ENCODE measurements at places on chromosomes 6 and 20. TPM values are rescaled to one million over a fixed set of nuclear protein-coding genes. Genes with fewer than 3 reads are reported as not detected.
A peak's percentile ranks its signal among the peaks of the same experiment; 100 is the strongest.

The SYNJ2 gene
- total RNA-seq = 20.9 TPM

The CALHM4 gene
- total RNA-seq = not detected

The RIPOR3 gene
- 24.1 TPM for total RNA-seq

The TINAG gene
- total RNA-seq = not detected

The GPLD1 gene
- 6.2 TPM for total RNA-seq

The HLA-DPA1 gene
- 20.2 TPM for total RNA-seq

GRCh38 chr6:91341473-91341872 lies 754.6 kb upstream of the MAP3K7 start:
- no peak overlapping the region for H3K27ac ChIP-seq
- H3K36me3 ChIP-seq = no peaks in the 10 kb centered on the region
- no peak for ATAC-seq
- H3K27me3 ChIP-seq = no peaks in the 10 kb centered on the region

GRCh38 chr20:20079102-20079784 lies 26.9 kb downstream of the CFAP61 start:
- H3K4me1 ChIP-seq = no peaks in the 10 kb centered on the region
- H3K27me3 ChIP-seq = peaks cover 56% of the 10 kb centered on the region
- H3K36me3 ChIP-seq = no peaks in the 10 kb centered on the region
- ATAC-seq = no peak
- H3K27ac ChIP-seq = no peak overlapping the region

DNA sequence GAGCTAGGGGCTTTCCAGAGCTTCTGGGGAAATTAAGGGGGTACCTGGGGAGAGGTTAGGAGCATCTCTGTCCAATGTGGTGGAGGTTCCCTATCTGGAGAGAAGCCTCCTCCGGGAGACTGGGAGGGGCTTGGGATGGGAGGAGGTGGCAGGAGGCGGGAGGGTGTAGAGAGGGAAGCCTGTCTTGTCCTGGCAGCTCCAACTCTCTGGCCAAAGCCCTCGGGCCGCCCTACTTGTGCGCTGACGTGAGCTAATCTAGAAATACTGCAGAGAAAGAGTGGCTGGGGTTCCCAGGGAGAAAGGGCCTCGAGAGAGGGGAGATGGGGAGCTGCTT lies 1.6 kb upstream of the SLC32A1 start:
- ATAC-seq = no peak
- H3K36me3 ChIP-seq = no peaks in the 10 kb centered on the region
- peaks cover 4% of the 10 kb centered on the region for H3K4me1 ChIP-seq
- peaks cover 100% of the 10 kb centered on the region for H3K27me3 ChIP-seq
- no peak overlapping the region for H3K4me3 ChIP-seq

- no peak for ATAC-seq
- no peaks in the 10 kb centered on the region for H3K27me3 ChIP-seq
- no peak overlapping the region for H3K27ac ChIP-seq
- no peaks in the 10 kb centered on the region for H3K36me3 ChIP-seq
- H3K4me1 ChIP-seq = peaks cover 29% of the 10 kb centered on the region
Observed at GRCh38 chr6:52526634-52527033, 50.2 kb downstream of the TRAM2 start.

GRCh38 chr6:101806241-101806640 lies 412.7 kb downstream of the GRIK2 start:
- no peak for ATAC-seq
- no peak overlapping the region for H3K4me3 ChIP-seq
- H3K4me1 ChIP-seq = no peaks in the 10 kb centered on the region

- no peaks in the 10 kb centered on the region for H3K27me3 ChIP-seq
- no peaks in the 10 kb centered on the region for H3K36me3 ChIP-seq
- H3K27ac ChIP-seq = no peak overlapping the region
- ATAC-seq = no peak
- no peaks in the 10 kb centered on the region for H3K4me1 ChIP-seq
Observed at GRCh38 chr6:110708295-110708950, 106.8 kb downstream of the CDK19 start.

DNA sequence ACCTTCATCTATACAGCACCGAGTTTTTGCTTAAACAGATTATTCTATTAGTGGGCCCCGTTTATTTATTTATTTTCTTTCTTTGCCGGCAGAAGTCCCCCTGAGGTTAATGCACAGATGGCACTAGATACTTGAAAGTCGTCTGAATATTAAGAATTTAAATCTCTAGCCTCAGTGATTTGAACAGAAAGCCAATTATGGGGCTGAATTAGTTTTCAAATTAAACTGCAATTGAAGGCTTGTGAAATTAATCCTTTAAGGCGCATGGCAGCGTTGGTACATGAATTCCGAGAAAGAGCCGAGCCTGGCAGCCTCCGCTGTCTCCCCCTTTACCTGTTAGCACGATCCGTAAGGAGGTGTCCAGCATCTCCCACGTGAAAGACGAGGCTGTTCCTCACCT lies 202.8 kb downstream of the TAF4 start:
- no peaks in the 10 kb centered on the region for H3K4me1 ChIP-seq
- H3K27ac ChIP-seq = no peak overlapping the region
- H3K4me3 ChIP-seq = no peak overlapping the region
- H3K27me3 ChIP-seq = peaks cover 39% of the 10 kb centered on the region

DNA sequence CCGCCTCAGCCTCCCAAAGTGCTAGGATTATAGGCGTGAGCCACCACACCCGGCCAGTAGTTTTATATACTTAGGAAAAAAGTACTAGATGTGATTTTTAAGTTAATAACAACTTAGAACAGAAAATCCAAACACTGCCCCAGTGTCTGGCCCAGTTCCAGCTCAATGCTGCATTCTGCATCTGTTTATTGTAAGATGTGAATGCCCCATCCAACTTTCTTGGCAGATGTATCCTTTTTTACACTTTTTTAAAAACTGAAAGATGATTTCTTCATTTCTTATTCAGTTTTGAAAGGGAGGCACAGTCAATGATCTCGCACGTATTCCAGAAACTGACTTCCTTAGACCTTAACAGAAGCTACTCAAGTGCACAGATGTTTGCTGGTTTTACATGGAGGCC lies 85.6 kb upstream of the SRSF6 start:
- H3K27me3 ChIP-seq = no peaks in the 10 kb centered on the region
- no peak overlapping the region for H3K27ac ChIP-seq
- no peaks in the 10 kb centered on the region for H3K4me1 ChIP-seq
- H3K4me3 ChIP-seq = no peak overlapping the region

GRCh38 chr20:52736507-52736906 lies 235.7 kb upstream of the TSHZ2 start:
- H3K4me3 ChIP-seq = no peak overlapping the region
- no peaks in the 10 kb centered on the region for H3K36me3 ChIP-seq
- ATAC-seq = no peak
- H3K27ac ChIP-seq = no peak overlapping the region
- H3K27me3 ChIP-seq = no peaks in the 10 kb centered on the region
- H3K4me1 ChIP-seq = no peaks in the 10 kb centered on the region

GRCh38 chr6:165514621-165515020 lies 148.4 kb downstream of the PDE10A start:
- no peak overlapping the region for H3K27ac ChIP-seq
- no peaks in the 10 kb centered on the region for H3K4me1 ChIP-seq
- no peaks in the 10 kb centered on the region for H3K36me3 ChIP-seq
- no peaks in the 10 kb centered on the region for H3K27me3 ChIP-seq
- no peak for ATAC-seq

- H3K4me3 ChIP-seq = no peak overlapping the region
- no peaks in the 10 kb centered on the region for H3K27me3 ChIP-seq
- no peaks in the 10 kb centered on the region for H3K4me1 ChIP-seq
- H3K27ac ChIP-seq = no peak overlapping the region
- H3K36me3 ChIP-seq = no peaks in the 10 kb centered on the region
Observed at GRCh38 chr6:21908161-21908848, 314.8 kb downstream of the SOX4 start.

- no peaks in the 10 kb centered on the region for H3K27me3 ChIP-seq
- no peak for ATAC-seq
- H3K4me1 ChIP-seq = no peaks in the 10 kb centered on the region
- no peak overlapping the region for H3K4me3 ChIP-seq
Observed at GRCh38 chr6:73537677-73538076, 16.8 kb upstream of the EEF1A1 start.

DNA sequence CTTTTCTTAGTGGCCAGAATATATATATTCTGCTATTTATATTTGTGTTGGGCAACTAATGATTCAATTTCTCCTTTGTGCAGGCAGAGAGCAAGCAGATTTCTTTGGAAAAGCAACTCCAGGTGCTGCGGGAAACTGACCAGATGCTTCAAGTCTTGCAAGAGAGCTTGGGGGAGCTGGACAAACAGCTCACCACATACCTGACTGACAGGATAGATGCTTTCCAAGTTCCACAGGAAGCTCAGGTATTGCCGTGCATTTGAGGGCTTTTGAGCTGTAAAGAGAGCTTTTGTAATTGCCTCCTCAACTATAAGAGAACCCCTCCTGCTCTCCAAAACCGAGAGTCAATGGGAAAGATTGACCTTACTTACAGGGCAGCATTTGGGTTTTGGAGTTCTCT lies 203.5 kb downstream of the UTRN start:
- peaks cover 90% of the 10 kb centered on the region for H3K36me3 ChIP-seq
- no peak overlapping the region for H3K27ac ChIP-seq
- ATAC-seq = no peak
- no peak overlapping the region for H3K4me3 ChIP-seq
- no peaks in the 10 kb centered on the region for H3K27me3 ChIP-seq

DNA sequence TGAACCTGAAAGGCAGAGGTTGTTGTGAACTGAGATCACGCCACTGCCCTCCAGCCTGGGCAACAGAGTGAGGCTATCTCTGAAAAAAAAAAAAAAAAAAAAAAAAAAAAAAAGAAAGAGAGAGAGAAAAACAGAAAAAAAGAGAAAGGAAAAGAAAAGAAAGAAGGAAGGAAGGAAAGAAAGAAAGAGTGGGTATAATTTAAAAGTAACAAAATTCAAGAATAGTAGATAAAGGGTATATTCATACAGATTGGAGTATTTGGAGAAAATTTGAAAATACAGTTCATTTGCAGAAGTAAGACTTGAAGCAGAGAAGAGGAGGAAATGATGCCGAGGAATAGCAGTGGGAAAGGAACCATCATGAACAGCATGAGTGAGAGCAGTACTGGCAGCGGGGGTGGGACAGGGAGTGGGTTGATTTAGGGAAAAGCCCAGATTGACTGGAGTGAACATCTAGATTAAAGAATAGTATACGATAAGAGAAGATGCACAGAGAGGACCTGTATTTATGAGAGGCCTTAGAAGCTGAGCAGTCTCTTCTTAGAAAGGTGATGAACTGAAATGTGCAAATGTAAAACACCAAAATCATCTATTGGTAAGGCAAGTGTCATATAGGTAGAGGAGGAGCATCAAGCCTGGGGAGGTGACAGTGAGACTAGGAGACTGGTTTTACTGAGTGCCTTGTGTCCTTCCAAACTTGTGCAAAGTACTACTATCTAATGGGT lies 17.8 kb upstream of the HLA-DRB1 start:
- no peaks in the 10 kb centered on the region for H3K4me1 ChIP-seq
- no peak for ATAC-seq
- no peak overlapping the region for H3K27ac ChIP-seq
- H3K36me3 ChIP-seq = no peaks in the 10 kb centered on the region

DNA sequence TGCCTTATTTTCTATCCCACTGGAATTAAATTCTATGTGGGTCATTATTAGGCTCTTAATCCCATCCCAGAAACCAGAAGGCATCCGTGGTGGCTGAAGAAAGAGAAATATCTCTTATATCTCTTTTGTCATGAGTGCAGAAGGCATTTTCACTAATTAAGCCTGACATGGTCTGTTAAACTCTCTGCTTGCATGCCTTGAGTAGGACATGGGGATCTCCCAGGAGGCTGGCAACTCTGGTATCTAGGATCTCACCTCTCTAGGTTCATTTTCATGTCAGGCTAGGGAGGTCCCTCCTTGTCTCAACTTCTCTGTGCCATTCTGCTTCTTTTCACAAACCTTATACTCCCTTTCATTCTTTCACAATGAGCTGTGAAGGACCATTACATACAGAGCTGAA lies 25.3 kb upstream of the GPR63 start:
- no peak overlapping the region for H3K27ac ChIP-seq
- no peaks in the 10 kb centered on the region for H3K36me3 ChIP-seq
- no peaks in the 10 kb centered on the region for H3K4me1 ChIP-seq
- H3K27me3 ChIP-seq = peaks cover 5% of the 10 kb centered on the region
- no peak for ATAC-seq

DNA sequence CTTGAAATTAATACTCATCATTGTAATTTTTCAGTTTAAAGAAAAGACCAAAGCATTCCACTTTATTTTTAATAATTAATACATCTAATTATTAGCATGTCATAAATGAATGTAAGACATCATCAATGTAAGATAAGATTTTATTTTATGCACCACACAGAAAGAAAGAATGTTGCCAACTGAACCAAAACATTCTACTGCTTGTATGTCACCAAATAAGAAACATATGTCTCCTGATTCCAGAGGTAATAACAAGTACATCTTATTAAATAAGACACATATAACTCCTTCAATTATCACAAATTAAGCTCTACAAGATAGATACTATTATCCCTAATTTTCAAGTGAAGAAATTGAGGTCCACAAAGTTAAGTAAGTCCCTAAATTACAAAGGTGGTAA lies 189.5 kb downstream of the GMDS start:
- H3K27ac ChIP-seq = no peak overlapping the region
- H3K4me1 ChIP-seq = no peaks in the 10 kb centered on the region
- no peak overlapping the region for H3K4me3 ChIP-seq
- no peaks in the 10 kb centered on the region for H3K27me3 ChIP-seq
- no peak for ATAC-seq

DNA sequence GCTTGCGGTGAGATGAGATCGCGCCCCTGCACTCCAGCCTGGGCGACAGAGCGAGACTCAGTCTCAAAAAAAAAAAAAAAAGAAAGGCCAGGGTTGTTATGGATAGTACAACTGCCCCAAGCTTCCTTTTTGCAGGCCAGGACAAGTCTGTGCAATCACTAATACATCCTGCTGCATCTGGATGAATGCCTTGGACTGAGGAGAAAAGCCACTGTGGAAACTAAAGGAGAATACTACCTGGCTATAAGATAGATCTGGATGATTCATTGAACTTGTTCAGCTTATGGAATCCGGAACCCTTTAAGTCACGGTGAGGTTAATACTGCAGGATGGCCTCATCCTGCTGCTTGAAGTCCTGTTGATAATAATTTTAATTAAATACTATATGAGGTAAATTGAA lies 278.2 kb downstream of the TFAP2A start:
- H3K27ac ChIP-seq = no peak overlapping the region
- no peak overlapping the region for H3K4me3 ChIP-seq
- ATAC-seq = no peak
- peaks cover 4% of the 10 kb centered on the region for H3K27me3 ChIP-seq
- no peaks in the 10 kb centered on the region for H3K36me3 ChIP-seq
- H3K4me1 ChIP-seq = no peaks in the 10 kb centered on the region

- H3K4me1 ChIP-seq = no peaks in the 10 kb centered on the region
- no peaks in the 10 kb centered on the region for H3K27me3 ChIP-seq
- no peaks in the 10 kb centered on the region for H3K36me3 ChIP-seq
- no peak overlapping the region for H3K27ac ChIP-seq
- peak overlapping the region; percentile 11 for H3K4me3 ChIP-seq
Observed at GRCh38 chr20:25865715-25866656, 169.3 kb upstream of the ZNF337 start.

DNA sequence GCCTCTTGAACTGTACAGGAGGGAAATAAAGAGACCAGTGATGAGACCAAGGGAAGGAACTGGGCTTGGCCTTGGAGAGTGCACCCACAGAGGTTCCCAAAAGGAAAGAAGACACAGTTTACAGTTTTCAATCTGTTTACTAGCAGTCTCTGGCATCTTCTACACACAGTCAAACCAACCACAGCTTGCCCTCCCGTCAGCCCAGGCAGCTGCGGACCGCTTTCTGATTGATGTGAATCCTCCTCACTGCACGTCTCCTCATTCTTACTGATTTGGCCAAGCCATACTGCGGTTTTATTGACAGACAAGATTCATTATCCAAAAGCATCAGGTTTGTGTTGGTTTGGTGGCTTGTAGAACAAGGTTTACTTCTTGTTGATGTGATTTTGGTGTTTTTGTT lies 104.5 kb upstream of the ASF1A start:
- H3K4me3 ChIP-seq = no peak overlapping the region
- H3K4me1 ChIP-seq = peaks cover 11% of the 10 kb centered on the region
- no peak overlapping the region for H3K27ac ChIP-seq
- no peak for ATAC-seq
- no peaks in the 10 kb centered on the region for H3K27me3 ChIP-seq
